ENCODE measurements at places on chromosomes 3 and 15.
A peak's percentile ranks its signal among the peaks of the same experiment; 100 is the strongest.

GRCh38 chr3:14688525-14688924, 13.6 kb downstream of the C3orf20 start:
- DNase-seq = no peak

GRCh38 chr15:101570241-101570640, 80.7 kb upstream of the PCSK6 start:
- DNase-seq = no peak

DNA sequence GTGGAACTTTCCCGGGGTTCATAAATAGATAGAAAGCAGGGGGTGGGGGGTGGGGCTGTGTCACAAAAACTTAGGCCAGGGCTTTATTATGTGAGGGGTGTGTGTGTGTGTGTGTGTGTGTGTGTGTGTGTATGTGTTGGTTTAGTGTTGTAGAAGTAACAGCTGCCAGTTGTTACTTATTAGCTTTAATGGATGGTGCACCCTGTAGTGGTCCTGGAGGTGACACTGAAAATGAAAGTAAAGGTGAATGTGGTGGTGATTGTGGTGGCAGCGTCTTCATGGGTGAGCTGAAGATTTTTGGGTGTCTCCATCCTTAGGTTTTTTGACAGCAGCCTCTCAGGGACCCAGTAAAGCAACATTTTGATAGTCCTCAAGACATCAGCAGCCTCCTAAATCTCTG, 449.9 kb downstream of the PDCD6IP start:
- no peak for DNase-seq

DNA sequence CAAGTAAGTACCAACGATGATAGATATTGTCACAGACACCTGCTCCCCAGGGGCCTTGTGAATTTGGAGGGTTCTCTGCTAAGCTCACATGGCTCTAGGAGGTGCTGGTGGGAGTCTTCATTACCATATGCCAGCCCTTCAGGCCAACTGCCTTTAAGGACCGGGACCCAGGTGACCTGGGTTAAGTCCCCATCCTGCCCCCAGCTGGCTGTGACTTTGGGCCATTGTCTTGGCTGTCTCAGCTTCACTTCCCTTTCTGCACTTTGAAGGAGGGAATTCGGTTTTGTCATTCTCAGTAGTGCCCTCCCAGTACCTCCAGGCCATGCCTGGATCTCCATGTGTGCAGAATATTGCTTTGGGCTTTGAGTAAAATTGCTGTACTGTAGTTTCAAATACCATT, 72.8 kb upstream of the ACAD9 start:
- no peak for DNase-seq

GRCh38 chr3:135131290-135131689, 336.2 kb downstream of the EPHB1 start:
- DNase-seq = no peak

DNA sequence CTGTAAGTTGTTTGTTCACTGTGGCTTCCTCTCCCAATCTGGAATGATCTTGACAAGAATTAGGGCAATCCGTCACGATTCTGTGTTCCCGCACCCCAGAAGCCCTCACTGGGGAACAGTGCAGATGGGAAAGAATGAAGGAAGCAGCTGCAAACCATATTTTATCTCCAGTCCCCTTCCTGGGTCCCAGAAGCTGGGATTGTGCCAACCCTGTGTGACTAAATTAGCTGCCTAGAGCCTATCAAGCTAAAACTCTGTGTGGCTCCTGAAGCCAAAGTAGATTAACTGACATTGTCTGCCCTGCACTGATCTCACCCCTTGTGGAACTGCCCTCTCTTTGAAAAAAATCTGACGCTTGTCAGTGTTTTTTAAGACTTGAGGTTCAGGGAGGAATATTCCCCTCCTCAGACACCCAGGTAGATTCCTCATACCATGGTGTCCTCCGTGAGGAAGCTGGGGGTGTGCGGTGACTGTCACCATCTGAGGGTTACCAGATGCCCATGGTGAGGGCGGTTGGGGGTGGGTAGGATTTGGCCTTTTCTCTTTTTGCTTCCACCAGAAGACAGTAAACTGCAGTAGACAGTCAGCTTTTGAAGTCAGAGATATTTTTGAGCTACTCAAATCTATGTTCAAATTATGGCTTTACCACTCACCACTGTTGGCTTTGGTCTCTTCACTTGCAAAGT, 358.3 kb upstream of the TPM1 start:
- no peak for DNase-seq

GRCh38 chr3:26799679-26800317, 177.2 kb downstream of the LRRC3B start:
- DNase-seq = no peak

- DNase-seq = no peak
Measured at GRCh38 chr15:71567173-71567572, 243.2 kb upstream of the NR2E3 start.

- DNase-seq = no peak
Measured at GRCh38 chr3:67059443-67059842, 61.3 kb downstream of the KBTBD8 start.

GRCh38 chr3:108119398-108120104, 28.7 kb upstream of the CD47 start:
- DNase-seq = no peak

DNA sequence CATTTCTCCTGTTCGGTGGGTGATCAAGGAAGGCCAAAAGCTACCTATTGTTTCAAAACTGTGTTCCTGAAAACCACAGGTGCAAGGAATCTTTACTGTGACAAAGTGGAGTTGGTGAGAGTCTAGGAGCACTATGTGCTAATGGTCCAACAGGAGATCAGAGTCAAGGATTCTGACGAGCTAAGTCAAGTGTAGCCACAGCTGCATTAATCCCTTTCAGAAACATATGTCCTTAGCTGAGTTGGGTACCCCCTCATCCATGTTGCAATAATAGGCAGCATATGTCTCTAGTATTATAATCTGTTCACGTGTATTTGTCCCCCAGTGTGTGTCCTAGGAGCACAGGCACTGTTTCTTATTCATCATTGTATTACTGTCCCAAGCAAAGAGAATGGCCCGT, 1.7 kb downstream of the VPS39 start:
- no peak for DNase-seq

GRCh38 chr3:168342946-168343850, 247.5 kb upstream of the GOLIM4 start:
- no peak for DNase-seq

GRCh38 chr3:156751461-156752025, 74.6 kb upstream of the LEKR1 start:
- DNase-seq = no peak

DNA sequence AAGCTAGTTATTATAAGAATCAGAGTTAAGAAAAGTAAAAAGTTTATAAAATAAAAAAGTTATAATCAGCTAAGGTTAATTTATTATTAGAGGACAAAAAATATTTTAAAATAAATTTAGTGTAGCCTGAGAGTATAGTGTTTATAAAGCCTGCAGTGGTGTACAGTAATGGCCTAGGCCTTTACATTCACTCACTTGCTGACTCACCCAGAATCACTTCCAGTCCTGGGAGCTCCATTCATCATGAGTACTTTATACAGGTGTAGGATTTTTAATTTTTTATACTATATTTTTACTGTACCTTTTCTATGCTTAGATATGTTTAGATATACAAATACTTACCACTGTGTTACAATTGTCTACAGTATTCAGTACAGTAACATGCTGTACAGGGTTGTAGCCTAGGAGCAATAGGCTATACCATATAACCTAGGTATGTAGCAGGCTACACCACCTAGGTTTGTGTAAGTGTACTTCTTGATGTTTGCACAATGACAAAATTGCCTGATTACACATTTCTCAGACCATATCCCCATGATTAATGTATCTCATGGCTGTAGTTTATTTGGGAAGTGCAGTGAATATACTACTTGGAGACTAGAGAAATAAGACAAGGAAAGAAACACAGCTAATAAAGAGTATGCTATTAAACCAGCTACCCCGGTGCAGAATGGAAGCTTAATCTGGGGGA, 101.9 kb upstream of the GALNT15 start:
- DNase-seq = no peak

GRCh38 chr3:126293370-126294082, 63.7 kb downstream of the KLF15 start:
- no peak for DNase-seq

DNA sequence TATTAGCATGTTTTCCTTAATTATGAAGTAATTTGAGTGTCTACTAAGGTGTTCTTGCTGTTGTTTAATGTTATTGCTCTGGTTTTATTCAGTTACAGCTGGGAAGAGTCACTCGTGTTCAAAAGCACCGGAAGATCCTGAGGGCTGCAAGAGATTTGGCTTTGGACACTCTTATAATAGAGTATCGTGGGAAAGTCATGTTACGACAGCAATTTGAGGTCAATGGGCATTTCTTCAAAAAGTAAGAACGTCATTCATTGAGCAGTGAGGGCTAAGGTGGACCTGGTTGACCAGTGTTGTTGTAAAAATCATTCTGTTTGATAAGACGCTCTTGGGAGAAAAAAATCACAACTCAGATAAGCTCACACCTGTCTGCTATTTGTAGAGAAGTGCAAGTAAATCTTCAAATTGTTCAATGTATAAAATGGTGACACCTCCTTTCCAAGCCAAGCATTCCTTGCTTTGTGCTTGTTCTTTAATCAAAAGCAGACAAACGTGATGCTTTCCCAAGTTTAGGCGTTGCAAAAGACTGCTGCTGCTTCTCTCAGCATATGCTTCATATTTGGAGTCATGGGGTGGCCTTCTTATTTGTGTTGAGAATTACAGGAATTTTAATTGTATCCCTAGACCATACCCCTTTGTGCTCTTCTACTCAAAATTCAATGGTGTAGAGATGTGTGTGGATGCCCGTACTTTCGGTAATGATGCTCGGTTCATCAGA, 44.2 kb downstream of the SETD5 start:
- no peak for DNase-seq

DNA sequence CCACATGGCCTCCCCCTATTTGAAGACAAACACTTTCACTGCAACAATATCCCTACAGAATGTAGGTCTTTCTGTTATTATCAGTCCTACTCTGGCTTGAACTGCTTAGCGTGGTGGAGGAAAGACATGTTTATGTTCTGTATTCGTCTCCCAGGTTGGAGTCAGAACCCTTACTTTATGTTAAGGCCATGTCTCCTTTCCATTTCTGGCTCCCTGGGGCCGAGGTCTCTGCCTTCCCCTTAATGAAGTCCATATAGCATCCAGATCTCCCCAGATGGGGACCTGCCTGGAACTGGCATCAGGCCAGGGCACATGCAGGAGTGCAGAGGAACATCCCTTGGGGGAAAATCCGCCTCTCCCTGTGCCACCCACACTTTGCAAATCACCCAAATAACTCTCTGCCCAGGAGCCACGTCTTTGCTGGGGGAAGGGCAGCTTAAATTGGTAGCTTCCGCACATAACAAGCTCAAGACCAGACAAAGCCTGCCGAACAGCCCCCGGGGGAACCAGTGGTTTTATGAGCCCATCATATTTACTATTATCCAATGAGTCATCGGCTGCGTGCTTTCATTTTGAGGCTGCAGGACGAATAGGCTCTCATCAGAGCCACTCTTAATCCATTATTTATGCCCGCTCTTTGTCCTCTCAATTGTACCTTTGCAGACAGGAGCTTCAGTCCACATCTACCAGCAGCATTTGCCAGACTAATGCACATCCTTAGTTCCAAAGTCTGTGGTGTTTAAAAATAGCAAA, 237.0 kb downstream of the UACA start:
- peak; percentile 54 for DNase-seq

- DNase-seq = no peak
Measured at GRCh38 chr3:72390841-72391240, 457.4 kb downstream of the SHQ1 start.

DNA sequence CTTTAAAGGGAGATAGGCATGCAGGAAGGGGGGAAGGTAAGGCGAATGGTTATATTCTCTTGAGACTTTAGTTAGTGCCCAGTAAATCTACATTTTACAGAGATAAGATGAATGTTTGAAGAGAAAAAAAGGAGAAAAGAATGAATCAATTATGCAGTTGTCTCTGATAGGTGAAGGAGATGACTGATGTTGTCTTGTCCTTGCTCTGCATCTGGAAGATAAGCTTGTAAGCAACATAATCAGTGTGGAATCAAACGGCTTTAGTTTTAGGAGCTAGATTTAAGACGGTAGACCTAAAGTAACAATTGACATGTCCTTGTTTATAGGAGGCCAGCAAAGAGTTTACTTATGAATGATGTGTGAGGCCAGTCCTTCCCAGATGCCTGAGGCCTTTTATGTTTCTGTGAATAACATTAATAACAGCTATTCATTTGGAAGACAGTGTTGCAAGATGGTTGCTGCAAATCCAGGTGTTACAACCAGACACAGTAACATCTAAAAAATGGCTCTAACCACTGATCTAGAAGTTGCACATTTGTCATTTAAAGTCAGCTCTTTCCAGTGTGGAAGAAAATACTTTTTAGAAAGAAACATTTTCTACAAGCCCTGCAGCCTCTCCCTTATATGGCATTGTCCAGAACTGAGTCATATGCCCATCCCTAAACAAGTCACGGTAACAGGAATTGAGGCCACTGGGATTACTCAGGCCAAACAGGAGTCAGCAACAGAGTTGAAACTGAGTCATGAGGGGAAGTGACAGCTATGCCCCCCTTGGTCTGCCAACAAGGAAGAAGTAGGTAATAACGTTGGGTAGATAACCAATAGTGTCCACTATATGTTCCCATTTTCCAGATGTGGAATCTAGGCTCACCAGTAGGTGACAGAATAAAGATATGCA, 77.5 kb upstream of the FBN1 start:
- DNase-seq = no peak

DNA sequence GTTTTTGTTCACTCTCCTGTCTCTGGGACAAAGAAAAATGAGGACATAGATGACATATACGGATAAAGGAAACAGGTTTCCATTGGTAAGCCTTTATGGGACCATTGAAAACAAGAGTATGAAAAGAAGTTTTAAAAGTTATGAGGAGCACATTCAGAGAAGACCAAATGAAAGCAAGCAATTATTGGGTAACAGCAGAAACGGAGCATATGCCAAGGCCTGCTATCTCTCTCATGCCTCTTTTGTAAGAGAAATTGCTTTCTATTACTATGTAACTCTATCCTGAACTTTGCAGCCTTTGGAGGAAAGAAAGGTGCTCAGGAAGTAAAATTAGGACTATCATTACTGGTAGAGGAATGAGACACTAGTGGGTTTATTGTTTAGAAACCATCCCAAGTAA, 14.9 kb upstream of the DPH6 start:
- DNase-seq = no peak

- no peak for DNase-seq
Measured at GRCh38 chr3:52851348-52851747, 16.5 kb upstream of the MUSTN1 start.

GRCh38 chr15:88987591-88987933, 74.4 kb upstream of the MFGE8 start:
- no peak for DNase-seq

DNA sequence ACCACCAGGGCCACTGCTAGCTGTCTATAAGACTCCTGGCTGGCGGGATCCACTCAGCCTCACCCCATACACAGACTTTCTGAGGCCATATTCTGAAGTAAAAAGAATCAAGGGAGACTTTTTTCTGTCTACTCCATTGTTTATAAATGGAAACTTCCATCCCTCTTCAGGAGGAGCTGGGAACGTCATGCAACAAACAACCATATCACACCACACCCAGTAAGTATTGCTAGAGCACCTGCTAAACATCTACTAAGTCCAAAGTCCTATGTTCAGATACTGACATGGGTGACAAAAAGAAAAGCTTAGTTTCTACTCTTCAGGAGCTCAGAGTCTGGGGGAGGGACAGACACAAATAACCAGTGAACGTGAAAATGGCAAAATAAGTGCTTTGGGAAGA, 324.8 kb upstream of the ONECUT1 start:
- DNase-seq = no peak

Data from activated CD8-positive, alpha-beta memory T cell treated with anti-CD3 and anti-CD28 coated beads, Interleukin-2, amount 50 U/mL, for 48 hours (primary cell).